ENCODE measurements at places on chromosomes 16 and 17.

- no peak for DNase-seq
Observed at GRCh38 chr16:87739801-87740200, 26.0 kb downstream of the KLHDC4 start.

GRCh38 chr17:69254187-69254586 is 25.6 kb upstream of the ABCA10 start:
- DNase-seq, result no peak

DNA sequence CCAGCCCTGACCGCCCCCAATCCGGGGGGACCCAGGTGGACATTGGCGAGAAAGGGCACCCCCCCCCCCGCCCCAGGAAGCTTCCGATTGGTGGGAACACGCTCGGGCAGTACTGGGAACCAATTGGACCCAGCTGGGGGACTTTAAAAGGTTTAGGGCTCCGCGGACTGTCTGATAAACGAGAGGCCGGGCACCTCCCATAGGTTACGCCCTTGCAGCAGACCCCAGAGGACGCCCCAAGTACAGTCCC is 245 bp downstream of the TMEM256 start:
- DNase-seq, result no peak

DNA sequence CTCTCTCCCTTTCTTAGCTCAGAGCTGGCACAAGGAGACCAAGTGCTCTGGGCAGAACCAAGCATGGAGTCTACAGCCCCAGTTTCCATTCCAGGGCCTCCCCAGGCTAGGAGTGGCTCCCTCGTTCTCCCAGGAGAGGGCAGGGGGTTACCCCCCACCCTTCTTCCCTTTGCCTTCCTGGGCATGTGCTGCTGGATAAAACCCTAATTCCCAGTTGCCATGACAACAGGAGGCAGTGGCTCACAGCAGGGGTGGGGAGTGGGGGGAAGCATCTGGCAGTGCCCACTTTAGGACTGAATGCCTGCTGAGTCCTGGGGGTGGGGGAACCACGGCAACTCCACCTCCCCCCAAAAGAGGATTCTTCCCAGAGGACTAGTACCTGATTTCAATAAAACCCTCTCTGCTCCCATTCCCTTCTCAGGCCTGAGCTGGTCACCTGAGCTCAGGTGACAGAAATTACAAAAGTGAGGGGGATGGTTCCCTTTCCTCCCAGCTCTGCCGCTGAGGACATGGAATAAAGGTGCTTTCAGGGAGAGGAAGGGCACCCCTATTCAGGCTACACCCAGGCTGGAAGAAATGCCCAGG is 1.8 kb downstream of the MPP2 start:
- DNase-seq, result peak; percentile 18

DNA sequence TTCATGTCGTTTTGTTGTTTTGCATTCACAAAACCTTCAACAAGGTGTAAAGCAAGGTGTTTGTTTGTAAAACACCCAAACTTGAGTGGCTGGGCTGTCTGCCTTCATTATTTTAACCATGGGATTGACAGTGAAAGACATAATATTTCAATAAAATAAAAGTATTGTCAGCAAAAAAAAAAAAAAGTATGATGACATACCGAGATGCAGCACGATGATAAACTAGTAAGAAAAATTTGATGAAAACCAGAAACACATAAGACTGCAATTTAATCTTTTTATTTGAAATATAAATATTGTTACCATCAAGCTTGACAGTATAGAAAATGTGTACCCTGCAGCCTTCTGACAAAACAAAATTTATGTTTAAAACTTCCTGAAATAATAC is 419.3 kb upstream of the DYNLRB2 start:
- DNase-seq, result no peak

- no peak for DNase-seq
Observed at GRCh38 chr17:62907961-62908360, 58.1 kb upstream of the TANC2 start.

All from amygdala (tissue), 56 donors.